ELR (cell line): ENCODE measurements at places on chromosomes 2 and 18.

DNA sequence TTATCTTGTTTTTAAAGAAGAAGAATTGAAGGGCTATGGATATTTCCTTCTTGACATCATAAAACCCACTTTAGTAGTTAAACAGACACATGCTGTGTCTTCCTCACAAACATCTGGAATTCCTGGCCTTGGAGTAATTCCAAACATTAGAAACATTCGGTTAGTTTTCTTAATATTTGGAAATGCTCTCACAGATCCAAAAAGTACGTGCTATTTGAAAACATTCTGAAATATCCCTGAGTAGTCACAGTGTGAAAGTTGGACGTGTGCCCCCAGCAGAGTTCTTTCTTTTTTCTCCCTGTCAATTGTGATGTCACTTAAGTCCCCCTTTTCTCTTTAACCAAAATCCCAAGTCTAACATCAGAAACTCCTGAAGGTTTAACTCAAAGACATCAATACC, 91.3 kb downstream of the ANTXR1 start:
- DNase-seq = no peak

DNA sequence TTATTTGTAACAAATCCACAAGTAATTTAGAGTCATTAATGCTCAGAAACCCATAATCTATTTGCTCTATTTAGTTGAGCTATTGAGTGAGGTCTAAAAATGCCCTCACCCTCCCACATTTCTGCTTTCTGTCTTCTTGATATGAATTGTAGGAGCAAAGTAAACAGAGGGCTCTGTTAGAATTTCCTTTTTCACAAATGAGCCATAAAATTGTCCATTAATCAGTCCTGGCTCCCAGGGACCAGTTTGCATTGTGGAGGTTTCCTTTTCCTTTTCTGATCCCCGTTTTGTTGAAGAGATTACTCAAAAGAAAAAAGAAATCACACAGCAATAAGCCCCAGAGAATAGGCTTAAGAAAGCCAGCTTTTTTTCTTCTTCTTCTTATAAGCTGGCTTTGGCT, 476.7 kb downstream of the EPHA4 start:
- no peak for DNase-seq

GRCh38 chr2:176885001-176885643, 327.5 kb upstream of the HNRNPA3 start:
- DNase-seq = no peak

- DNase-seq = no peak
Measured at GRCh38 chr18:23532848-23533247, 29.5 kb downstream of the RMC1 start.

DNA sequence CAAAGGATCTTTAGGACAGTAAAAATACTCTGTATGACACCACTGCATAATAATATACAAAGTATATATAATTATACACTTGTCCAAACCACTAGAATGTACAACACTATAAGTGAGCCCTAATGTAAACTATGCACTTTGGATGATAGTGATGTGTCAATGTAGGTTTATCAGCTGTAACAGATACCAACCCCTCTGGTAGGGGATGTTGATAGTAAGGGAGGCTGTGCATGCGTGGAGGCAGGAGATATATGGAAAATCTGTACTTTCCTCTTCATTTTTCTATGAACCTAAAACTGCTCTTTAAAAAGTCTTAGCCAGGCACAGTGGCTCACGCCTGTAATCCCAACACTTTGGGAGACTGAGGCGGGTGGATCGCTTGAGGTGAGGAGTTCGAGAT, 37.5 kb upstream of the SP3 start:
- DNase-seq = no peak

GRCh38 chr2:200814276-200814815, 2.6 kb downstream of the BZW1 start:
- no peak for DNase-seq

DNA sequence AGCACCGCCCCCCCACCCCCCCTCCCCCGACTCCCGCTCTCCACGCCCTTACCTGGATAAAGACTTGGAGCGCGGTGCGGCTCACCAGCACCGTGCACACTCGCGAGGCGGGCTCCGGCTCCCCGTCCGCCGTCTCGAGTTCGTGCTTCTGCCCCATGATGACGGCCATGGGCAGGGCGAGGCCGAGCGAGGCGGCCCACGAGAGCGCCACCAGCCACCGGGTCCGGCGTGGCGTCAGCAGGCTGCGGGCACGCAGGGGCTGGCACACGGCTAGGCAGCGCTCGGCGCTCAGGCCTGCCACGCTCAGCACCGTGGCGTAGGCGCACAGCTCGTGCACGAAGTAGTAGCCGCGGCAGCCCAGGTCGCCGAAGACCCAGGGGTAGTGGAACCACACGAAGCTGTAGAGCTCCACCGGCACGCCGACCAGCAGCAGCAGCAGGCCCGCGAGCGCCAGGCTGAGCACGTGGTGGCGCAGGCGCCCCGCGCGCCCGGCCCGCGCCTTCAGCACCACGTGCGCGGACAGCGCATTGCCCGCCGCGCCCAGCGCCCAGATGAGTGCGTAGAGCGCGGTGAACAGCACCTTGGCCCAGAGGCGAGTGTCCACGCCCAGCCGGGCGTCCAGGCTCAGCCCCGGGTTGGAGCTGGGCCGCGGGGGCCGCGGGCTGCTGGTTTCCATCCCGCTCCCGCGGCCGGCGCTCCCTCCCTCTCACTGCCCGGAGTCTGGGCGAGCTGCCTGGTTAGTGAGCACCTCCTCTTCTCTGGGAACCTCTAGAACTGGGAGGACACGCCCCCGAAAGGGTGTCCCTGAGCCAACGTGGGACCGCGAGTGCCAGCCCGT, at the start of gene NTSR2:
Gene NTSR2, minus strand, starts transcription at position 742 of the 838 bp plus-strand sequence. Its CDS starts 66 bp downstream, at position 676.
- peak; percentile 21 for DNase-seq

GRCh38 chr2:41197781-41198180, 745.9 kb upstream of the SLC8A1 start:
- peak; percentile 12 for DNase-seq

DNA sequence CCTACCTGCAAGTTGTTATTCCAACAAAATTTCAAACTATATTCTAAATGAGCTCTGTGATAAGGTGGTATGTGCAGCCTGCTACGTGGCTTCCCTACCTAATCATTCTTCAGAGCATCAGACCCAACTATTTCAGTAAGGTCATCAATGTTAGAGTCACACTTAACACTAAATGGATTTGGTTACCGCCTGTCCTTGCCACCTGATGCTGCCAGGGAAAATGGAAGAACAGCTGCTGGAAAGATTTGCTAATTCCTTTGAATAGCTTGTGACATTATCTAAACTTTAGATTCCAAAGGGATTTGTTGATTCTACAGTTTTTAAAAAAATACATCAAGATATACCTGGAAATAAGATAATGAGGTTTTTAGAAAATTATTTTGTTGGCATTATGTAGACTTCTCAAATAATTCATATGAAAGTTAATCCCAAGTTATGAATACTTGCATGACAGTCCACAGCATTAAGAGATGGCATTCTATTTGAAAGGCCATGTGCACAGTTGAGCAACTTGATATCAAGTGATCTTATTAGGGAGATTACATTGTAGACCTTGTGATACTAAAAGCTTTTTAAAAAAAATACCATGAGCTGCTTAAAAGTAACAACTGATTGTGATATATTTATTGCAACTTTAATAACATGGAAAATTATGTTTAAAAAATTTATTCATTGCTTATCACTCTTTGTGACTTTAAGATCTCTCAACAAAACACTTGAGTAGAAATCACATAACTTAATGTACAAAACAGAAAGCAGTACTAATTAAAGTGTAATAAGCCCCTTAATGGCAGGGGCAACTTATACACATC, 98.3 kb upstream of the UGP2 start:
- DNase-seq = no peak

DNA sequence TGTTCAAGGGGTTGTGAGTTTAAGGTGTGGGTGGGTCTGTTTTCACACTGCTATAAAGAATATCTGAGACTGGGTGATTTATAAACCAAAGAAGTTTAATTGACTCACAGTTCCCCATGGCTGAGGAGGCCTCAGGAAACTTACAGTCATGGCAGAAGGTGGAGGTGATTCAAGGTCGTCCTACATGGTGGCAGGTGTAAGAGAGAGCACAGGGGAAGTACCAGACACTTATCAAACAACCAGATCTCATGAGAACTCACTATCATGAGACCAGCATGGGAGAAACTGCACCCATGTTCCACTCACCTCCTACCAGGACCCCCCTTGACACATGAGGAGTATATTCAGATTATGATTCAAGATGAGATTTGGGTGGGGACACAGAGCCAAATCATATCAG, 38.0 kb downstream of the RHBDD1 start:
- no peak for DNase-seq

- peak; percentile 38 for DNase-seq
Measured at GRCh38 chr2:31476511-31477180, 62.1 kb upstream of the XDH start.

GRCh38 chr18:28834889-28835288, 658.0 kb upstream of the CDH2 start:
- peak; percentile 56 for DNase-seq

DNA sequence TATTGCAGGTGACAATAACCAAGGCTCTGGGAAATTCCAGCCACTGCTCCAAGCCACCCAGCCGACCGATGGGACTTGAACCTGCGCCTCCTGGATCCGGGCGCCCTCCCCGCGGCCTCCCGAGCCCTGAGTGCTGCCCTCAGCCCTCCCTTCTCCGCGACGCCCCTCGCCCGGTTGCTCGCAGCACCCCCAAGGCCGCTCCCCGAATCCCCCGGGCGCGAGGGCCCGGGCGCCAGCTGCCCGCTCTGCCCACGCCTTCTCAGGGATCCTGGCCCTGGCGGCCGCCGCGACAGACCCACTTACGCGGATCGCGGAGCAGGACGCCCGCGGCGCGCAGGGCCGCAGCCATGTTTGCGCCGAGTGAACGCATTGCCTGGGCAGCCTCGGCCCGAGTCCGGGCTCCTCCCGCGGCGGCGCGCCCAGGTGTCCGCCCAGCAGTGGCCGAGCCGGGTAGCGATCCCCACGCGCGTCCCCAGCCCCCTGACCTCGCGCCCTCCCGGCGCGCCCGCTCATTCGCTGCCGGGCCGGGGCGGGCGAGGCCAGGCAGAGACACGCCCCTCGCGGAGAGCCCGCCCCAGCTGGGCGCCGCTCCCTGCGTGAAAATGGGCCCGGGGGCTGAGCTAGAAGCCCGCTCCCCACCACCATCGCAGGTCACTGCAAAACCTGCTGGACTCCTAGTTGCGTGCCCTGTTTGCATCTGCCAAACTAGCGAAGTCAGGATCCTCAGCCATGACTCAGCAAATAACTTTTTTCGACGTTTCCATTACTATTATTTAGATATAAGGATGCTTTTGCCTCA, at the start of gene FECH:
Gene FECH, minus strand, starts transcription at position 452 of the 799 bp plus-strand sequence. Its CDS starts 82 bp downstream, at position 370.
- peak; percentile 72 for DNase-seq

- peak; percentile 99 for DNase-seq
Measured at GRCh38 chr2:12106440-12107080, 360.1 kb downstream of the LPIN1 start.

DNA sequence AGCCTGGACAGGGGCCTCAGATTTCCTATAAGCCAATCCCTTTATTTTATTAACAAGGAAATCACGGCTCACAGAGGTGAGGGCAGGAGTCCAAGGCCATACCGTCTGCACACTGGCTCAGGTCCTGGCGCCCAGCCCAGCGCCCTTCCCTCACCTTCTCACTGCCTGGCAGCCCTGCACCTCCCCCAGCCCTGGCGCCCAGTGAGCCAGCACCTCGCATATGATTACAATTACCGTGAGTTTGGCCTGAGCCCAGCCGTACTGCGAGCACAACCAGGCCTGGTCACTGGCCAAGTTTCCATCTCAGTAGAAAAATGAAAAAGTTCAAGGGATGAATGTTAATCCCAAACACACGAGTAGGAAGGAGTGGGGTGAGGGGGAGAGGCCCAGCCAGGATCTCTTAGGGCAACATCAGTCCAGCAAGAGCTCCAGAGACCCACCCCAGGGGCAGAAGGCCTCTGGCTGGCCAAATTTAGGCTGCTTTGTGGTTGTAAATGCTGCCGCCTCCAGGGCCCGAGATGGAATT, 68.4 kb downstream of the MCFD2 start:
- DNase-seq = peak; percentile 74

- peak; percentile 82 for DNase-seq
Measured at GRCh38 chr18:49447810-49448745, 12.4 kb downstream of the DYM start.

DNA sequence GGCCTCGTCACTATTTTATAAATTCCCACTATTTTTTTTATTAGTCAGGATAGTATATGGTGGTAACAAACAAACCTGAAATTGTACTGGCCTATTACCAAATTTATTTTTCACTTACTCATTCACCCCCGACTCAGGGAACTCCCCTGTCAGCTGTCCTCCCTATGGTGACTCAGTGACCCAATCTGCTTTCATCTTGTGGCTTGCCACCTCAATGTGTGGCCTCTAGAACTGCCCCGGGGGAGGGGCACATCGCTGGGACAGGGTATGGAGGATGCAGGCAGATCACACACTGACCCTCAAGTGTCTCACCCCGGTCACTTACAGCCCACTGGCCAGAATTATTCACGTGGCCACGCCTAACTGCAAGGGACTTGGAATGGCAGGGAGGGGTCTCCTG, 71.6 kb downstream of the ACTR2 start:
- peak; percentile 71 for DNase-seq

GRCh38 chr2:36192983-36193382, 162.6 kb upstream of the CRIM1 start:
- no peak for DNase-seq

- DNase-seq = no peak
Measured at GRCh38 chr2:233375490-233376314, 21.4 kb downstream of the DGKD start.

DNA sequence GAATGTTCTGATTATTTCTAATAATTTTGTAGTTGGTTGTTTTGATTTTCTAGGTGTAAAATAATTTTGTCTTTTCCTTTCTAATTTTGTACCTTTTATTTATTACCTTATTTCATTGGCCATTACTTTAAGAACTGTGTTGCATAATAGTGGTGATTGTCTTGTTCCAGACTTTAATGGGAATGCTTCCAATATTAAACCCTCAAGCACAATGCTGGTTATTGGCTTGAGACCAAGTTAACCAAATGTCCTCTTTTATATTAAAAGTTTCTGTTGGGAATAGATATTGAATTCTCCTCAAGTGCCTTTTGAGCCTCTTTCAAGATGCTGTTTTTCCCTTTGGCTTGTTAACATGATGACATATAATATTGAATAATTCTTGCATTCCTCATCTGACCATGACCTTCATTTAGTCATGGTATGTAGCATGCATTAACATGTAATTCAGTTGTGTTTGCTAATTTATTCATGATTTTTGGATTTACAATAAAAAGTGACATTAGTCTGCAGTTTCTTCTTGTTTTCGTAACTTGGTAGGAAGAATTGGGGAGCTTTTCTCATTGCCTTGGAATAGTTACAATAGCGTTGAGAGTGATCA, 141.7 kb downstream of the DIS3L2 start:
- no peak for DNase-seq

GRCh38 chr2:113309655-113310387, 31.1 kb upstream of the PAX8 start:
- DNase-seq = peak; percentile 4
